Immature natural killer cell (primary cell): ENCODE measurements at places on chromosomes 13 and 19.

DNA sequence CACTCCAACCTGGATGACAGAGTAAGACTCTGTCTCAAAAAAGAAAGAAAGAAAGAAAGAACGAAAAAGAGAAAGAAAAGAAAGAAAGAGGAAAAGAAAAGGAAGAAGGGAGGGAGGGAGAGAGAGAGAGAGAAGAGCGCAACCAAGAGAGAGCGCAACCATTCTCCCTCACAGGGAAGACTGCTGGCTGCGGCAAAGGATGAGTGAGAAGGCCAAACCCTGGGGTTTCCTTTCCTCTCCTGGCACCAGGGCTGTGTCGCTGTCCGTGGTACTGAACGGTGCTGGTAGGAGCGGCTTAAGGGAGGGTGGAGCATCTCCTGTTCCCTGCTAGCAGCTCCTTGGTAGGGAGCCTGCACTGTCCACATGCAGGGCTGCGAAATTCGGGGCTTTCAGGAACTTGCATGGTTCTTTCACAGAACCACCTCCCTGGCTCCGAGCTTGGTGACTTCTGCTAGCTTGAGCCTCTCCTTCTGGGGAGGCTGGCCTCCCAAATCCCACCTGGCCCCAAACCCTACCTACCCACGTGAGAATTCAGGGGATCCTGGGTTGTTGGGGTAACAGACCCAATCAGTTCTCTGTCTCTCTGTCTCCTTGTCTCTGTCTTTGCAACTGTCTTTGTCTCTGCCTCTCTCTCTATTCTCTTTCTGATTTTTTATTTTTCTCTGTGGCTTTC lies 51.1 kb upstream of the ZNRF4 start:
- H3K36me3 ChIP-seq, result no peaks in the 10 kb centered on the region
- no peak overlapping the region for H3K4me3 ChIP-seq
- H3K4me1 ChIP-seq, result no peaks in the 10 kb centered on the region

DNA sequence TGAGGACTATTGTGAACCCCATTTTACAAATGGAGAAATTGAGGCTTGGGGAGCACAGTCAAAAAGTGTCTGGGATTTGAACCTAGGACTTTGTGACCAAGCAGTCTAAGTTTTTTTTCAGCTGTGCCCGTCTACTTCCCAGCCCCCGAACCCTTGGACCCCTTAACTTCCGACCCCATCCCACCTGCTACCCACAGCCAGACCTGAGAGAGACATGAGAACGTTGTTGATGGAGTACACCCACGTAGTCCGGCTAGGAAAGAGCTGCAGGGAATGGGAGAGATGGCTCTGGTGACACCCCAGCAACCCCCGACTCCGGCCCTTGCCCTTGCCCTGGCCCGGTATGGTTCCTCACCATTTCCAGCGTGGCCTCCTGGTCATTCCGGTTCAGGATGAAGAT lies 18.0 kb downstream of the MAP4K1 start:
- H3K4me3 ChIP-seq, result no peak overlapping the region
- H3K27ac ChIP-seq, result no peak overlapping the region
- H3K27me3 ChIP-seq, result no peaks in the 10 kb centered on the region
- no peak for DNase-seq
- H3K4me1 ChIP-seq, result no peaks in the 10 kb centered on the region
- peaks cover 5% of the 10 kb centered on the region for H3K36me3 ChIP-seq

- no peak overlapping the region for H3K27ac ChIP-seq
- H3K4me3 ChIP-seq, result no peak overlapping the region
- H3K36me3 ChIP-seq, result no peaks in the 10 kb centered on the region
- no peak for DNase-seq
- H3K4me1 ChIP-seq, result peaks cover 11% of the 10 kb centered on the region
These were observed 1.8 kb upstream of the KLK4 start for GRCh38 chr19:50912727-50913716.

DNA sequence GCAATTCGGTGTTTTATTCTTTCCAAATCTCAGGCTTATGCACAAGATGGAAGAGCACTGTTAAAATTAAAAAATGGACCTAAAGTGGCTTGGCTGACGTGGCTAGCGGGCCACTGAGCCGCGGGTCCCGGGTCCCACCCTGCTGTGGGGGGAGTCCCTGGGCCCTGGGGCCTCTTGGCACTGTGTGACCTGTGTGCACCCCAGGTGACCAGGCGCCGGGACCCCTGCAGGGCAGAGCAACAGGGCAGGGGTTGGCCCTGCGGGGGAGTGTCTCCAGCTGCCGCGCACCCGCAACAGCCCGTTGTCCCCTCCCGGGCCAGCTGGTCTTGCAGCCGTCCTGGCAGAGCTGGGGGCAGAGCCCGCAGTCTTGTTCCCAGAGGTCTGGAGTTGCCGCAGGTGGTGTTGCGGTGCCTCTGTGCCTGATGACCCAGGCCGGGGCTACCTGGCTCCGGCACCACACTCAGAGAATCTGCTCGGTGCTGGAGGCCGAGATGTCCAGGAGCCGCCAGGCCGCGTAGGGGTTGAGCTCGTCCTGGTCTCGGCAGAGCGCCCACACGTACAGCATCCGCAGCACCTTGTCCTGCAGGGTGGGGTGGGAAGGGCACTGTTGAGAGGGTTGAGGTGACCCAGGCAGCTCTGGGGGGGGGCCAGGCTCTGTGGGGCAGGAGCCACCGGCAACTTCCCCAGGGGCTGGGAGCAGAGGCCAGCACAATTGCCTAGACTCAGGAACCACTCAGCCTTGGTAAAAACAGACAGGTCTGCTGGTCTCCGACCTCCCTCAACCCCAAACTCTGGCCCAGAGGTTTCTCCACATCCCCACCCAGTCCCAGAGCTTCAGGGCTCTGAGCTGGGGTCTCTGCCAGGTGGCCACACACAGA lies 1.0 kb upstream of the CTXN1 start:
- peak overlapping the region; percentile 72 for H3K4me3 ChIP-seq
- no peak for DNase-seq
- H3K27me3 ChIP-seq, result peaks cover 6% of the 10 kb centered on the region
- peaks cover 5% of the 10 kb centered on the region for H3K4me1 ChIP-seq
- H3K36me3 ChIP-seq, result no peaks in the 10 kb centered on the region
- peak overlapping the region; percentile 62 for H3K27ac ChIP-seq

DNA sequence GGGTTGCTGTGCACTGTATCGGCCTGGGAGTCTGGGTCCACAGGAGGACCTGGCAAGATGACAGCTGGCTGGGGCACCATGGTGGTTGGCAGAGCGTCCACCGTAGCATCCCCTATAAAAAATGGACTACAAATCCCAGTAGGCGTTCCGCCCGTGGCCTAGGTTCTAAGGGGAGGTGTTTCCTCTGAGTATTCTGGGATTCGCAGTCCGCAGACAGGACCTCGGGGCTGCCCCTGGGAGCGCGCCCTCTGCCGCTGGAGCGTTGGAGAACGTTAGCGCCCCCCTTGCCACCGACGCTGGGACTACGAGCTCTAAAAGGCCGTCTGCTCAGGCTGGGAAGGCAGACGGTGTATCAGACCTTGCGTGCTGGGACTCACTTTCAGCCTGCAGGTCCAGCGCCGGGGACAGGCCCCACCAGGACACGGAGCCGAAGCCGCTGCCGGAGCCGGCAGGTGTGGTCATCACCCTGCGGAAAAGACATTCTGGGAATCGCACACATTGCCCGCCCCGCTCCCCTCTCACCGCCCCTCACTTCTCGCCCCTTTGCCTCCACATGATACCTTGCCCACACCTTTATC lies 372 bp downstream of the DNAAF3 start:
- H3K4me1 ChIP-seq, result peaks cover 13% of the 10 kb centered on the region
- H3K36me3 ChIP-seq, result no peaks in the 10 kb centered on the region
- peaks cover 42% of the 10 kb centered on the region for H3K27me3 ChIP-seq

DNA sequence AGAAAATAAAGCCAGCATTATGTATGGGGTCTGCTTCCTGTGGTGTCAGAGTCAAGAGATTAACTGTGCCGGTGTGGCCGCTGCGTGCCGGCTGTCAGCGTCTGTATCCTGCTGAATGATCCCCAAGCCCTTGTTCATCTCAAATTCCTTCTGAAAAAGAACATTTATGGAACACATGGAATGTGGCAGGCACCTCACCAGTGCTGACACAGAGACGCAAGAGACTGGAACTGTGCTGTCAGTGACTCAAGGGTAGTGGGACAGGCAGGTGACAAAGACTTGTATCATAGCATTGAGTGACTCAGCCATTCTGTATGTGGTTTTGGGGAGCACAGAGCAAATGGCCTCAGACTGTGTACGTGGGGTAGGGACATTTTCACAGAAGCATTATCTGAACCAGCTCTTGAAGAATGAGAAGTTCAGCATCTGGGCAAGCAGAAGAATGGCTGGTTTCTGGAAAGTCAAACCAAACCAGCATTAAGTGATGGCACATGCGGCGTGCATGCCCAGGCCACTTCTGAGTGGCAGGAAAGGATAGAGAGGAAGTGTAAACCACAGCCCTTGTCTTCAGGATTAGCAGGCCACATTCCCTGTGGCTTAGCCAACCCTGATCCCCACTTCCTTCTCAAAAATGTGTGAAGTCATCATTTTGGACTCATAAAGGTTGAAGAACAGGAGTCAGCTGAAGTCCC lies 54.0 kb upstream of the IRS2 start:
- H3K27me3 ChIP-seq, result peaks cover 7% of the 10 kb centered on the region
- H3K36me3 ChIP-seq, result no peaks in the 10 kb centered on the region
- no peak overlapping the region for H3K27ac ChIP-seq
- no peaks in the 10 kb centered on the region for H3K4me1 ChIP-seq
- no peak overlapping the region for H3K4me3 ChIP-seq

DNA sequence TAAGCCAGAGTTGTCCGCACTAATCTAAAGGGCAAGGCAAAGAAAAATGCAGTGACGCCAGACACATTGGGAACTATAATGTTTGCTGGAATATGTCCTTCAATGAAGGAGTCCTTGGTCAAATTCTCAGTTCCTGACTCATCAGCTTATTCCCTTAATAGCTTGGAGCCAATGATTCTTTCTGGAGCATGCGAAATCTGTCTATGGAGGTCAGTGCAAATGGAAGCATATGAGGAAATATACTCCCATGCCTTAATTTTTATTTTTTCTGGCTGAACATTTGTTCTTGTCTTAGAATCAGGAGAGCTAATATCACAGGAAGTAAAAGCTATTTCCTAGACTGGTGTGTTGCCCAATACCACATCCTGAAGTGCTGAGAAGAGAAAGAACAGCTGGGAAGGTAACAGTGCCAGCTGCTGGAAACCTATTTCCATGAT lies 289.8 kb upstream of the SPRY2 start:
- H3K27me3 ChIP-seq, result no peaks in the 10 kb centered on the region
- no peak for DNase-seq
- H3K4me1 ChIP-seq, result peaks cover 20% of the 10 kb centered on the region
- no peaks in the 10 kb centered on the region for H3K36me3 ChIP-seq
- peak overlapping the region; percentile 22 for H3K4me3 ChIP-seq
- peak overlapping the region; percentile 1 for H3K27ac ChIP-seq
